ENCODE measurements at places on chromosomes 16 and 17.

DNA sequence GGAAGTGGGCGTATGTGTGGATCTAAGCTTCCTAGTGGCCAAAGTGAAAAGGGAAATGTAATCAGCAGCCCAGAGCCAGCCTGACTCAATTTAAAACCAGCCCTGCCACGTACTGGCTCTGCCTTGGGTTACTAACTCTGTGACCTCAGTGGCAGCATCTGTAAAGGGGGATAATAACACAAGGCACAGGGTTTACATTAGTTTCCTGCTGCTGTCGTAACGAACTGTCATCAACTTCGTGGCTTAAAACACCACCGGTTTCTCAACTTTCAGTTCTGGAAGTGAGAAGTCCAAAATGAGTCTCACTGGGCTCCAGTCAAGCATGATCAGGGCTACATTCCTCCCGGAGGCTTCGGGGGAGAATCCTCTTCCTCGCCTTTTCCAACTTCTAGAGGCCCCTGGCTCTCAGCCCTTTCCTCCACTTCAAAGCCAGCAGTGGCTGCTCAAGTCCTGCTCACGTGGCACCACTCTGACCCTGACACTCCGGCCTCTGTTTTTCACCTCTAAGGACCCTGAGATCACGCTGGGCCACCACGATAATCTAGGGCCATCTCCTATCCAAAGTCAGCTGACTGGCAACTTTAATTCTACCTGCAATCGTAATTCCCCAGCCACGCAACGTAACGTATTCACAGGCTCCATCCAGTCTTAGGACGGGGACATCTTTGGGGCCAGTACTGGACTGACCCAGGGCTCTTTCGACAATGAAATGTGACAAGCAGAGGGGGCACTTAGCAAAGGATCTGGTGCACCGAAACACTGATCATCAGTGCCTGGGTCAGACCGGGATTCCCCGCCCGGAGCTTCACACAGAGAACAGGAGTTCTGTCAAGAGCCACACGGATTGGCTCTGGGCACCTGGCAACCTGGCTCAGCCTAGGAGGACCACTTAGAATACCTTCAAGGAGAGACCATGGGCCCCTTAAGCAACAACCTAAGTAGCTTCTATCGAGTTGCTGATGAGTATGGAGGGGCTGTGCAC lies 14.5 kb downstream of the TMC6 start:
- no peak for DNase-seq

- no peak for DNase-seq
Measured at GRCh38 chr17:33684735-33685134, 391.6 kb upstream of the ASIC2 start.

- DNase-seq = no peak
Measured at GRCh38 chr16:89365044-89365467, 125.3 kb downstream of the ANKRD11 start.

- DNase-seq = no peak
Measured at GRCh38 chr17:61836266-61837174, 26.8 kb downstream of the BRIP1 start.

DNA sequence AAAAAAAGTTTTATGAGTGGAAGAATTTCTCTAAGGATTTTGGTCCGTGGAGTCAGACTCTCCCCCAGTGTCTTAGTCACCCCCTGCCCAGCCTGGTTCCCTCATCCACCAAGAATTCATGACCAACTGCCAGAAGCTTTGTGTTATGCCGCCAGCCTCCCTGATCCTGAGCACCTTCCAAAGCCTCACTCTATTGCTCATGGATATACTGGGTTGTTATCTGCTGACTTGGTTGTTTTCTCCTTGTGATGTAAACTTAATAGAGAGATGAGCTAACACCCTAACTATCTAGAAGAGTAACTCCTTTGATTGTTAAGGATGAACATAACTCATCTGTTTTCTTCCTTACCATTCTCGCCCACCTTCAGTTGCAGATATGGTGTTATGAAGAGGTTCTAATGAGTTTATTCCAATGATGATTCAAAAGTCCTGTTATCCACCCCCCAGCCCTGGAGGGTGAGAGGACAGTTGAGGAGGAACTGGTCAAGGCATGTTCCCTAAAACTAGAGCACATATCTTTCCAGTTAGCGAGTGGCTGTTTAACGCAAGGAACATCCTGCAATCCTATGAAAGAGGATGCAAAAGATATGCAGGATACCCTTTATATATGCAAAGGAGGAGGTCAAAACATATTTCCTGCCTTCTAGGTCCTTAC lies 1.5 kb upstream of the PSMD3 start:
- DNase-seq = no peak

- DNase-seq = no peak
Measured at GRCh38 chr17:57444682-57445450, 188.5 kb downstream of the MSI2 start.

DNA sequence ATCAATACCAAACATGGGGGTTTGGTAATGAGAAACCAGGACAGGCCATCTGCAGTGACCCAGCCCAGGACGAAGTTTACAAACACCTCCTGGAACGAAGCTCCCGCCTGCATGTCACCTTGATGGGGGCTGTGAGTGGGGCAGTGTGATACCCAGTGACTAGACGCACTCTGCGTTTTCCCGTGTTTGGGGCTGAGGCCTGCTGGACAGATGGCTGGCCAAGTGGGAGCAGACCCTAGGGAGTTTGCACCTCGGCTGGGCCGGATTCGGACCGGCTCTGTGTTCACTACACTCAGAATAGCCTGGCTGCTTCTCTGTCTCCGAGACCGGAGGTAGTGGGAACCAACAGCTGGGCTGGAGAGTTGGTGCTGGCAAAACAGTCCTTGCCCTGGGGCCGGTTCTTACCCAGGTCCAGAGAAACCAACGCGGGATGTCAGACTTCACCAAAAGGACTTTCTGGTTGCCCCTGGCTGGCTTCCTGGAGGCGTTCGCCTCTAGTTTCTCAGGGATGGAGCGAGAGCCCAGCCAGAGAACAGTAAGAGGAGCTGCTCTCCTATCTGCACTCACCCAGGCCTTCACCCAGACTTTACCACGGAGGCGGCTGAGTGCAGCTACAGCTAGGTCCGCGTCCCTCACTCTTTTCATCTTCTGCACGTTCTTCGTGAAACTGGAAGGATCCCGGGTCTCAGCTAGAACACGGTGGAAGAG lies 20.4 kb downstream of the CARHSP1 start:
- no peak for DNase-seq

GRCh38 chr16:64437706-64438324 lies 684.0 kb downstream of the CDH11 start:
- DNase-seq = no peak
